ENCODE measurements at places on chromosomes 1 and 21.
A peak's percentile ranks its signal among the peaks of the same experiment; 100 is the strongest.

- DNase-seq, result peak; percentile 53
Observed at GRCh38 chr1:154767315-154768240, 102.5 kb downstream of the KCNN3 start.

- DNase-seq, result no peak
Observed at GRCh38 chr1:210117681-210118170, 114.9 kb upstream of the SERTAD4 start.

- DNase-seq, result no peak
Observed at GRCh38 chr1:12708396-12709090, 7.4 kb upstream of the AADACL3 start.

DNA sequence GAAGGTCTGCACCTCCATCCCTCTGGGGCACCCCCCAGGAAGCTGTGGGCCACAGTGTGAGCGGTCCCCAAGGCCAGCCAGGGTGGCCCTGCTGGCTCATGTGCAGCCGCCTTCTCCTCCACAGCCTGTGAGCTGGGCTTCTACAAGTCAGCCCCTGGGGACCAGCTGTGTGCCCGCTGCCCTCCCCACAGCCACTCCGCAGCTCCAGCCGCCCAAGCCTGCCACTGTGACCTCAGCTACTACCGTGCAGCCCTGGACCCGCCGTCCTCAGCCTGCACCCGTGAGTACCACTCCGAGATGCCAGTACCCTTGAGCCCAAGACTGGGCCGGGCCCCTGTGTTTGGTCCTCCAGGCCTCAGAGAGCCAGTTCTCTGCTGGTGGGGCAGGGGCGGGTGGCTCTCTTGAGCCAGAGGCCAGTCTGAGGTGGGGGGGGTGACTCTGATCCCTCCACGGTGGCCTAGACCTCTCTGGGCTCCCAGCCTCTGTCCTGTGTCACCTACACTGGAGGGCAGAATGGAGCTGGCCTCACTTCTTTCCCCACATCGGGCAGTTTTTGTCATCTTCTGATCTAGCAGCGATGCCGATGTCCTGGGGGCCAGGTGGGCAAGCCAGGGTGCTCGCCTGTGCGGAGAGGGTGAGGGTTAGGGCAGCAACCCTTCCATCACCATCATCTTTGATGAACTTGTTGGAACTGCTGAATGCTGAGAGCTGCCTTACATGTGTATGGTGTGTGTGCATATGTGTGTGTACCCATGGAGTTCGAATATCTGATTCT is 23.3 kb downstream of the EPHA8 start:
- no peak for DNase-seq

GRCh38 chr1:222909586-222909985 is 94.7 kb downstream of the DISP1 start:
- no peak for DNase-seq

DNA sequence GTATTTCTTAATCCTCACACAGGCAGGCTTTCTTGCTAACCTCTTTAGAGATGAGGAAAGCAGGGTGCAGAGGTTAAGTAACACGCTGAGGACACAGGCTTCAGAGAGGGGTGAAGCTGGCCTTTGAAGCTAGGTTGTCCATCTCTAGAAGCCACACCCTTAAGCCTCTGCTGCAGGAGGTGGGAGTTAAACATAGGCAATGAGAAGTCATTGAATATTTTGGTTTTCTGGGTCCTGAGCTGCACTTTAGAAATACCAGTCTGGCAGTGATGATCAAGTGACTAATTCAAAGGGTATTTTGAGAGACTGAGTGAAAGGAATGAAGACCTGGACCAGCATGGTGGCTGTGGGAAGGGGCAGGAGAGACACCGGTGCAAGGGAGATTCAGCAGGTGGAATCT is 9.9 kb downstream of the KCNJ15 start:
- no peak for DNase-seq

DNA sequence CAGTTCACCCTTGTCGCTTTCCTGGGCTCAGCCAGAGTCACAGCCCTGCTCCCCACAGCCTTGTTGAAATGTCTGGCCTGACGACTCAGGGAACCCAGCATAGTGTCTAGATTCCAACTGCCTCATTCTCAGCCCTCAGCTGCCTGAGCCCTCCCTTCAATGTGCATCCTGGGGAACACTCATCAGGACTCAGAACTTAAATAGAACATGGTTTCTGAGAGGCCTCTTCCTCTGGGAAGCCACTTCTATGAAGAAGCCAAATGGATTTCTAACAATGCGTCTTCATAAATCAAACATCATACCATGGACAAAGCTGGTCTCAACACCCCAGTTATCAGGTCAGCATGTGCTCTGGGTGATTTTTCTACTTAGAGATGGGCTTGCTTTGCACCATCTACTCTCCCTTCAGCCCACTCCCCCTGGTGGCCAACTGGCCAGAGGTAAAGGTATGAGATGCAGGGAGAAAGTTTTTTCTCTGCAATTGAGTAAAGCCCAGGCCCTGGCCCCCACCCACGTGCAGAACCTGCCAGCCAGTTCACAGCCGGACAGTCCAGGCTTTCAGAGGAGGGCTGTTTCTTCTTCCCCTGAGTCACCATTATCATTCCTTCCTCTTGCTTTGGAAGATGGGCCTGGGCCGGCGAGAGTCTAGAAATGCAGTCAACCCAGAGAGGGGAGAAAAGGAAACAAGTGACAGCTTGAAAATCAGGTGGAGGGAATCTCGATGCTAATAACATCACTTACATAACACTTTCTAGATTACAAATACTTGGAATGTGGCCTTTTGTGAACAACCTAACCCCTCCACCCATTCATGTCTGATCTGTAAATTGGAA is 32.1 kb downstream of the CD244 start:
- DNase-seq, result no peak

DNA sequence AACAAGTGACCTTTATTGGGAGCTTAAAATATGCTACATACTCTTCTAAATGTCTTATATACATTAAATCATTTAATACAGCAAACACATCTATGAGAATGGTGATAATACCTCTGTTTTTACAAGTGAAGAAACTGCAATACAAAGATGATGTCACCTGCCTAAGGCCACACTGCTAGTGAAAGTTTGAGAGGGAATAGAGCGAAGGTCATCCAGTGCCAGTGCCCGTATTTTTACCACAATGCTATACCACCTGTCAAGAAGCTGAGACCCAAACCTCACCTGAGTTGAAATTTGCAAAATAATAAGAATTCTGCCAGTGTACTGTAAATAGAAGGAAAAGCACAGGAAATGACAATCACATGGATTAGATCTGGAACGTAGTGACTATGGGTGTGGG is 200.4 kb upstream of the TMPRSS15 start:
- DNase-seq, result no peak

- no peak for DNase-seq
Observed at GRCh38 chr1:17564458-17565393, 25.2 kb downstream of the ARHGEF10L start.

DNA sequence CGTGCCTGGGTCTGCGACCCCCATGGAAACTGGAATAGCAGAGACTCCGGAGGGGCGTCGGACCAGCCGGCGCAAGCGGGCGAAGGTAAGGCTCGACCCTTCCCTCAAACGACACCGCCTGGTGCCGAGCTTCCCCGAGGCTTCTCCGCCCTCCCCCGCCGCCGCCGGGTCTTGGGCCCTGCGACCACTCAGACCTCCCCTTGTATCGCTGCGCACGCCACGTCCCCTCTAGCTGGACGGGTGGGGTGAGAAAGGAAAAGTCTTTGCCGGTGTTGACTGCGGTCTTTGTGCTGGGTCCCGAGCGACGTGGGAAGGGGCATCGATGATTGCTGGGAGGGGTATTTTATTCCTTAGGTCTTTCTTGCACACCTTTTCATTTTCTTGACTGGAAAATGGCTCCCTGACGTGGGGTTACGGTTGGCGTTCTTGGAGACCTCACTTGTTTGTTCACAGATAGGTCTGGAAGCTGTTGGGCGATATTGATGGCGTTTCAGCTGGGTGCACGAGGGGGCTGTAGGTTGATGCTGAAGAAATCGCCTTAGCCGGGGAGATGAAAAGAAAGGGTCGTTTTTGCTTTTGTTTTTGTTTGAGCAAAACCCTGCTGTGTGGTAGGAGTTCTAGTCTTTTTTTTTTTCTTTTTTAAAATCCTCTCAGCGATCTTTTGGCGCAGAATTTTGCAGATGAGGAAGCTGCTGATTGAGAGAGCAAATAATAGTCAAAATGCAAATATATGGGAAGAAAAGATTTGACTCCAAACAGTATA is 776 bp downstream of the KDM1A start:
- DNase-seq, result no peak
